ENCODE measurements at places on chromosomes 6 and 20. TPM values are rescaled to one million over a fixed set of nuclear protein-coding genes. Genes with fewer than 3 reads are reported as not detected.

FLRT3 gene
- total RNA-seq: not detected

ACTL10 gene
- 3.1 TPM for total RNA-seq

CPXM1 gene
- 0.49 TPM for total RNA-seq

RGL2 gene
- total RNA-seq: 46.5 TPM

SLC26A8 gene
- total RNA-seq: not detected

PBOV1 gene
- total RNA-seq: not detected

TREML2 gene
- 23.3 TPM for total RNA-seq

MAS1 gene
- total RNA-seq: not detected

CHRNA4 gene
- not detected for total RNA-seq

EPHA7 gene
- total RNA-seq: not detected

CCDC170 gene
- 0.02 TPM for total RNA-seq

VPS16 gene
- 61.1 TPM for total RNA-seq

EFCAB8 gene
- total RNA-seq: 0.73 TPM

All from T-helper 1 cell treated with Interleukin-12 subunit alpha and Interleukin-12 subunit beta and Interleukin-4 antibody, amounts not matched to agents 30 ng/mL and 1 ng/mL, for 36 hours (primary cell).